BJ (cell line): ENCODE measurements at places on chromosomes 3 and 15.

DNA sequence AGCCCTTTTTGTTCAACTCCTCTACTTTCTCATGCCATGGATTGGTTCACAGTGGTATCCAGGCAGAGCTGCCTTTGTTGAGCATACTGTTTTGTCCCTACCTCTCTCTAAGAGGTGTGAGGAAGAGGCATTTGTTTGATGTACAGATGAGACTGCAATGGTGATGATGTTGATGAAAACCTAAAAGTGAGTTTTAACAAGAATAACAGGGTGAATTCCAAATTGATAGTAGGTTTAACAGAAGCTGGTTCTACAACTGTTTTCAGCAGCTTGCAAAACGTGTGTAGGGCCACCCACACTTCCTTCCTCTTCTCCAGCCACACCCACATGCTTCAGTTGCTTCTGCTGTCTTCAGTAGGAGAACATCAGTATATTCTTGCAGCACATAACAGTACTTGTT lies 10.2 kb downstream of the SNRK start:
- no peak for DNase-seq

- no peak for DNase-seq
Measured at GRCh38 chr3:106765342-106765741, 611.9 kb upstream of the CCDC54 start.

- DNase-seq, result no peak
Measured at GRCh38 chr3:14097616-14098391, 26.9 kb downstream of the CHCHD4 start.

DNA sequence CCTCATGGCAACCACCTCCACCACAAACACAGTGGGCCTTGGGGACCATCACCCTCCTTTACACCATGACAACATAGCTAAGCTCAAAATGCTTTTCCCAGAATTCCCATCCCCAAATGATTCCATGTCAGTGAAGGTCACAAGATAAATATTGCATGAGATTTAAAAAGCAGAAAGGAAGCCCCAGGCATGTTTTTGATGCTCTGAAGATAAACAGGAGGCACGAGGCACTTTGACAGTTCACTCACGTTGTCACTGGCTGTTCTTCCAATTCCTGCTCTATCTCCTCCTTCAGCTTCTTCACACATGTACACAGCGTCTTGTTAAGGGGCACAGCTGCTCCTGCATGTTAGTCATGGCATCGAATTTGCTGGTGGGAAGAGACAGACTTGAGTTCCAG lies 180.4 kb downstream of the STAC start:
- no peak for DNase-seq

- DNase-seq, result no peak
Measured at GRCh38 chr3:20064796-20065564, 24.7 kb downstream of the KAT2B start.

DNA sequence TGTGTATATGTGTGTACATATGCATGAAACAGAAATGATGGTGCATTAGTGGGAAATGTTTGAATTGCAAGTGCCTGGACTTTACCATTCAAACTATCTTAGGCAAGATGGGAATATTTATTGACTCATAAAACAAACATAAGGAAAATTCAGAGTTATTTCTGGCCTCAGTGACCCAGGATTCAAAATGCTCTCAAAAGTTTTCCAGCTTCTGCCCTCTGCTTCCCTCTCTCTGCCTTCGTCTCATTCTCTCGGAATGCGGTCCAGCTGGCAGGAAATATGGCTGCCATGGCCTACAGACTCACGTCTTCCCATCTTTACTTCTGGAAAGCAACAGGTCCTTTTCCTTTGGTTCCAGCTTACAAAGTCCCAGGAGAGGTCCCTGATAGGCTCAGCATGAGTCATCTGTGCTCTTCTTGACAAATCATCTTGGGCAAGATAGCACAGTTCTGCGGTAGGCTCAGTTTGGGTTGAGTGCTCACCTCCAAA lies 8.7 kb upstream of the ZNF774 start:
- no peak for DNase-seq

DNA sequence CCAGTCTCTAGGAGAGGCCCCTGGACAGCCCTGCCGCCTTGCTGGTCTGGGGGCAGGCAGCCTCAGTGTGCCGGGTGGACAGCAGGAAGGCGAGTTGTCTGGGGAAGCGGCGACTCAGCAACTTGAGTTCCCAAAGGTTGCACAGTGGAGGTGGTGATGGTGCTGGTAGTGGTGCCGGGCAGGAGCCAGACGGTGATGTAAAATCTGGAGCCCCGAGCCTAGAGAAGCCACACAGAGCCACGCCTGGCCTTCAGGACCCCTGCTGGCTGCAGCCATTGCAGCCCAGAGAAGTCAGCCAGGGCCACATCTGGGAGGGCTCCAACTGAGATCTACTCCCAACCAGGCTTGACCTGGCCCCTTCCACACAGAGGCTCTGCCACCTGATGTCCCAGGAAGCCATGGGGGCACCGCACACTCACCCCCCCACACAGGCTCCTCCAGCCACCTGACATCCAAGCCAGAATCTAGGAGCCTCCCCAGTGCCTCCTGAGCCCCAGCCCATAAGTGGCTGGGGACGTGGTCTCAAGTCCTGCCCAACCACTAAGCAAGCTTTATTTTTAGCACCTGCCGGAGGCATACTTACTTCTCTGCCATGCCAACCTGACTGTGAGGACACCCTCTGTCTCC lies 8.8 kb downstream of the C3orf22 start:
- DNase-seq, result no peak

DNA sequence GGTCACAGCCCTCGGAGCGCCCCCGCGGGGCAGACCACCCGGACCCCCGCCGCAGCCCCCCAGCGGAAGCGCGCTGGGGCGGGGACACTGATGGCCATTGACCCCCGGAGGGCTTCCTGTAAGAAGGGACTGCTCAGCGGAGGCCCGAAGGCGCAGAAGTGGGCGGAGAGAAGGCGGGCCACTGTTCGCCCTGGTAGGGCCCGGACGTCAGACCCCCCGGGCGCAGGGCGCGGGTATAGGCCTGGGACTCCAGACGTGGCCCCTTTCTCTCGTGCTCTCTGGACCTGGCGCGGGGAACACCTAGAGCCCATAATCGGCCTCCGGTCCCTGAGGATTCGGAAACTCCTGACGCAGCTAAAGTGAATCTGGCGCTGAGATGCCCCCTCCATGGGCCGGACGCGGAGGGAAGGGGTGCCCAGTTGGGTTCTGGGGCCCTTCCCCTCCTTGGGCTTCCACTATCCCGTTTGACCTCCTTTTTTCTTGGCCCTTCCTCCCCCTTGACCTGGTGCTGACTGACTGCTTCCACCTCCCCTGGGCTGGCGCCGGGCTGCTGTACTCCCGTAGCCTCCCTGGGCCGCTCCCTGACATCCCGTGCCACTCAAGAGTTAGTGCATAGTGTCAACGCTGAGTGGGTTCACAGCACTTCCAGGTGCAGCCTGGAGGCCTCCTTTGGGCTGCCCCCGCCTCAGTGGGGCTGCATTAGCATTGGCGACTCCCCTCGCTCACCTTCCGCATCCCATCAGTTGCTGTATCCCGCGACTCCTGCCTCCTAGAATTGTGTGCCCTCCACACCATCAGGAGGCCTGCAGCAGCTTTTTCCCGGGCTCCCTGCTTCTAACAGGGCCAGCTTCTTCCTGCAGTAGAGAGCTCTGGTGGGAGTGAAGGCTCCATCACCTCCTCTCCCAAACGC lies 694 bp downstream of the ABTB1 start:
- DNase-seq, result no peak

GRCh38 chr3:66378256-66378655 lies 122.6 kb downstream of the LRIG1 start:
- DNase-seq, result no peak

- DNase-seq, result no peak
Measured at GRCh38 chr3:10601151-10601856, 95.9 kb upstream of the ATP2B2 start.

DNA sequence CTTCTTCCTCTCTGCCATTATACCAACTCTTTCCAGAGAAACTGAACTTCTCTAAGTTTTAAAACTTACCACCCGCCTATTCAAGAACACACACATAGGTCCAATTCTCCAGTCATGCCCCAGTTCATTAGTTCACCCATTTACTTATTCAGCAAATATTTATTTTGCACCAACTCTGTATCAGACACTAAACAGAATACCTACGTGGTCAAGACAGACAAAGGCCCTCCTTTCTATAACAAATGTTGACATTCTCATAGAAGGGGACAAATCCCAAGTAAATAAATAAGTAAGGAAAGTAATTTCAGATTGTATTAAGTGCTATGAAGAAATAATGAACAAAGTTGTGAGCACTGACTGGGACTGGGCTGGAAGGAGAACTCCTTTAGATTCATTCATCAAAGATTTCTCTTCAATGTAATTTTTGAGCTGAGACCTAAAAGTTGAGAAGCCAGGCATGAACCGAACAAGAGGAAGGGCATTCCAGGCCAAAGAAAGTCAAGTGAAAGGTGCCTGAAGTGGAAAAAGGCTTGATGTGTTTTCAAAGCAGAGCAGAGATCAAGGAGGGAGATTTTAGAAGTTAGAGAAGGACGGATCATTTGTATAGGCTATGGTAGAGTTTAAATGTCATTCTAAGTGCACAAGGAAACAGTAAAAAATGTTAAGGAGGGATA lies 120.4 kb downstream of the P3H2 start:
- DNase-seq, result no peak

DNA sequence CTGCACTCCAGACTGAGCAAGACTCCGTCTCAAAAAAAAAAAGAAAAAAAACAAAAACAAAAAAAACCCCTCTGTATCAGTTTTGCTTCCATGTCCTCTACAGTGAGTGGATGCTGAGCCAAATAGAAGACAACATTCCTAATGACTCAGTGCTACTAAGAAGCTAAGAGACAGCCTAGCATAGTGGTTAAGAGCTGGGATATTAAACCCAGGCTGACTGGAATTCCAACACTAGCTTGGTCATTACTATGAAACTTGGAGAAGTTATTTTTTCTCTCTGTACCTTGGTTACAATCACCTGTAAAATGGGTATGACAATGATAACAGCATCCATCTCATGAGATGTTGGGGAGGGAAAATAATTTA lies 60.9 kb upstream of the PYGO1 start:
- DNase-seq, result peak; percentile 25

DNA sequence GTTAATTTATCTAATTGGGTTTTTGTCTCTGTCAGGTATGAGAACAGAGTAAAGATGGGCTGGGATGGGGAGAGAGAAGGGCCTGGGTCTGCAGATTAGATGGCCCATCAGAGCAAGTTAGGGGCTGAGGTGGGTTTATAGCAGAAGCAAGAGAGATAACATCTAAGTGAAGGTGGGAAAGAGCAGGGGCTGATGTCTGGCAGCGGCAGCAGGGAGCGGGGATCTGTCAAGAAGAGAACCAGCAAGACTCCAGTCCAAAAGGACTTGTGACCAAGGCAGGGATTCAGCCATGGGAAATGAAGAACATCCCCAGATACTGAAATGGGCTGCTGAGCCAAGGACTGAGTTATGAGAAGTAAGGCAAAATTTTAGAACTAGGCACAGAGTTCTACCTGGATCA lies 320.6 kb upstream of the TBL1XR1 start:
- DNase-seq, result no peak

GRCh38 chr3:16508591-16508995 lies 4.9 kb downstream of the RFTN1 start:
- no peak for DNase-seq
